ENCODE measurements at places on chromosomes 1 and 21. TPM values are rescaled to one million over a fixed set of nuclear protein-coding genes. Genes with fewer than 3 reads are reported as not detected.

DYNLT4 gene
- 0.66 TPM for total RNA-seq

RPS8 gene
- 1,913 TPM for total RNA-seq

WNT2B gene
- total RNA-seq: 1.5 TPM

RNF186 gene
- total RNA-seq: not detected

ILDR2 gene
- total RNA-seq: under 0.01 TPM

MASP2 gene
- not detected for total RNA-seq

PADI4 gene
- not detected for total RNA-seq

ZNF496 gene
- total RNA-seq: 17.7 TPM

INSRR gene
- total RNA-seq: not detected

C8B gene
- not detected for total RNA-seq

PGLYRP4 gene
- not detected for total RNA-seq

- H3K36me3 ChIP-seq: peaks cover 4% of the 10 kb centered on the region
- no peak overlapping the region for H3K27ac ChIP-seq
- DNase-seq: no peak
These were observed 65.9 kb downstream of the PIK3CD start for GRCh38 chr1:9717193-9718005.

DNA sequence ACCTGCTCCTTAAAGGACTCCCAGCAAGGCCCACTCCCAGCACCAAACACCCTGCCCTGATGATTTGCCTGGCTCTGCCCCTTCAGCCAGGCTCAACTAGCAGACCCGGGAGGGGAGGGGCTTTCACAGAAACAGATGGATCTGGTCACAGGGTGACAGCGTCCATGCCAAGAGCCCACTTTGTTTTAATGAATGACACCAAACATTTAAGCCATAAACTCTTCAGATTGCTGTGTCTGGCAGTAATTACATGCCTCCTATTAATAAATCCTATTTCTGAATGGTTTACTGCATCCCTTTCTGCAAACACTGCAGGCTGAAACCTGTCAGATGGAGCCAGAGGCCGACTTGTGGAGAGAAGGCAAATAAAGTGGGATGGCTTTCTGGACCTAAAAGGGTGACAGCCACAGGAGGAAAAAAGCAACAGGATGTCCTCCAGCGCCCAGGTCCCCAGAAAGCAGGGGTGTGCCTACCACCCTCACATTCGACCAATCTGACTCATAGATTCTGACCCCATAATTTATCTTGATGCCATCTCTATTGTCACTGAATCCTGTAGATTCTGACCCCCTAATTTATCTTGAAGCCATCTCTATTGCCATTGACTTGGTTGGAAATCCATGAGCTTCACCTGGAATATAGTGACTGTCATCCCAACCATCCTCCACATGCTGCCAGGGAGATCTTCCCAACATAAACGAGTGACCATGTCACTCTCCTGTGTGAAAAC is 200.9 kb downstream of the PLPP3 start:
- H3K4me3 ChIP-seq: no peak overlapping the region
- H3K27ac ChIP-seq: no peak overlapping the region
- no peaks in the 10 kb centered on the region for H3K27me3 ChIP-seq
- peak; percentile 12 for DNase-seq
- H3K36me3 ChIP-seq: no peaks in the 10 kb centered on the region

- H3K27me3 ChIP-seq: no peaks in the 10 kb centered on the region
- DNase-seq: peak; percentile 56
- H3K36me3 ChIP-seq: peaks cover 9% of the 10 kb centered on the region
These were observed 7.9 kb downstream of the COX20 start for GRCh38 chr1:244843148-244843978.

DNA sequence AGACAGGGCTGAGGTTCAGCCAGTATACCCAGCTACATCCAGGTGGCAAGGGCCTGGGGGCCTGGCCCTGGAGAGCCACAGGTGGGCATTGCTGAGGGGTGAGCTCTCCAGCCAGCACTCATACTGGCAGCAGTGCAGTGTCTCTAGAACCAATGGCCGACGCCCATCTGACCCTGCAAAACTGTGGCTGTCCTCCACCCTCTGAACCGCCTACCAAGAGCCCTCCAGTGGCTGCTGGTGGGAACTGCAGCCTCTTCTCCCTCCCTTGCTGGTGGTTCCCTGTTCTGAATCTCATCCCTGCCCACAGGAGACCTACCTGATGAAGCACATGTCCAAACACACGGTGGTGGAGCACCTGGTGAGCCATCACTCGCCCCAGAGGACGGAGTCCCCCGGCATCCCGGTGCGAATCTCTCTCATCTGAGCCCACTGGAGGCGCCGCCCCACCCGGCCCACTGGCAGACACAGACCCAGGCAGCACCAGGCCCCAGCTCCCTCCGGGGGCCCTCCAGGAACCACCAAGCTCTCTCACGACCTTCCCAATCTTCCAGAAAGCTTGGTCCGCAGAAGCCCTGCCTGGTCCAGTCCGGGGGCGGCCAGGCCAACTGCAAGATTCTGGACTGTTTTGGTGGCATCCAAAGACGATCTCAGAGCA is 22.1 kb downstream of the A3GALT2 start:
- no peaks in the 10 kb centered on the region for H3K27me3 ChIP-seq
- H3K36me3 ChIP-seq: peaks cover 4% of the 10 kb centered on the region
- no peak overlapping the region for H3K27ac ChIP-seq
- H3K4me1 ChIP-seq: peaks cover 10% of the 10 kb centered on the region
- DNase-seq: peak; percentile 44

DNA sequence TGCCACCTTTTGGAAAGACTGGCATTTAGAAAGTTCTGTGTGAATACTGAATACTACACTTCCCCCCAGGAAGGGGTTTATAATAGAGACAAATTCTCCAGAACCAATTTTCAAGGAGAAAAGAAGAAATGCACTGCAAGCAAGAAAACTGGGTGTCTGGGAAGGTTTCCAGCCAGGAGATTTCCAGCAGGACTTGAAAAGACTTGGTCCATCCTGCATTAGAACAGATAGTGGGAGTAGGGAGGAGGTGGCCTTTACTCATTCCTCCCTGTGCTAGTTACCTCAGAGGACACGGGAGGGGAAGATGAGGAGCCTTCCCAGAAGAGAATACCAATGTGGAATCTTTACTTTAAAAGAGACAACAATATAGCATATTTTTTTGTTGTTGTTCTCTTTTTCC is 52.4 kb downstream of the FAM78B start:
- no peaks in the 10 kb centered on the region for H3K27me3 ChIP-seq
- H3K36me3 ChIP-seq: no peaks in the 10 kb centered on the region
- H3K27ac ChIP-seq: no peak overlapping the region
- no peaks in the 10 kb centered on the region for H3K4me1 ChIP-seq

GRCh38 chr1:1433804-1434130 is 1.7 kb upstream of the VWA1 start:
- H3K27me3 ChIP-seq: no peaks in the 10 kb centered on the region
- H3K36me3 ChIP-seq: no peaks in the 10 kb centered on the region
- no peak overlapping the region for H3K4me3 ChIP-seq
- DNase-seq: no peak
- H3K4me1 ChIP-seq: peaks cover 29% of the 10 kb centered on the region

DNA sequence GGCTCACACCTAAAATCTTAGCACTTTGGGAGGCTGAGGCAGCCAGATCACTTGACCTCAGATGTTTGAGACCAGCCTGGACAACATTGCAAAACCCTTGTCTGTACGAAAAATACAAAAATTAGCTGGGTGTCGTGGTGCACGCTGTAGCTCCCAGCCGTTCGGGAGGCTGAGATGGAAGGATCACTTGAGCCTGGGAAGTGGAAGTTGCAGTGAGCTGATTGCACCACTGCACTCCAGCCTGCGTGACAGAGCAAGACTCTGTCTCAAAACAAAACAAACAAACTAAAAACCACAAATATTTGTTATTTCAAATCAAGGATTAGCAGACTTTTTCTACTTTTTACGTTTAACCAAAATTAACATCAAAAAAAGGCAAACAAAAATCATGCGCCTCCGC is 31.3 kb downstream of the INKA2 start:
- peak; percentile 68 for DNase-seq
- H3K4me3 ChIP-seq: no peak overlapping the region
- H3K27me3 ChIP-seq: no peaks in the 10 kb centered on the region
- H3K4me1 ChIP-seq: peaks cover 16% of the 10 kb centered on the region

- no peaks in the 10 kb centered on the region for H3K27me3 ChIP-seq
- no peak overlapping the region for H3K27ac ChIP-seq
- no peak for DNase-seq
- no peaks in the 10 kb centered on the region for H3K36me3 ChIP-seq
- H3K4me3 ChIP-seq: no peak overlapping the region
These were observed 25.5 kb upstream of the IL10 start for GRCh38 chr1:206797534-206798383.

DNA sequence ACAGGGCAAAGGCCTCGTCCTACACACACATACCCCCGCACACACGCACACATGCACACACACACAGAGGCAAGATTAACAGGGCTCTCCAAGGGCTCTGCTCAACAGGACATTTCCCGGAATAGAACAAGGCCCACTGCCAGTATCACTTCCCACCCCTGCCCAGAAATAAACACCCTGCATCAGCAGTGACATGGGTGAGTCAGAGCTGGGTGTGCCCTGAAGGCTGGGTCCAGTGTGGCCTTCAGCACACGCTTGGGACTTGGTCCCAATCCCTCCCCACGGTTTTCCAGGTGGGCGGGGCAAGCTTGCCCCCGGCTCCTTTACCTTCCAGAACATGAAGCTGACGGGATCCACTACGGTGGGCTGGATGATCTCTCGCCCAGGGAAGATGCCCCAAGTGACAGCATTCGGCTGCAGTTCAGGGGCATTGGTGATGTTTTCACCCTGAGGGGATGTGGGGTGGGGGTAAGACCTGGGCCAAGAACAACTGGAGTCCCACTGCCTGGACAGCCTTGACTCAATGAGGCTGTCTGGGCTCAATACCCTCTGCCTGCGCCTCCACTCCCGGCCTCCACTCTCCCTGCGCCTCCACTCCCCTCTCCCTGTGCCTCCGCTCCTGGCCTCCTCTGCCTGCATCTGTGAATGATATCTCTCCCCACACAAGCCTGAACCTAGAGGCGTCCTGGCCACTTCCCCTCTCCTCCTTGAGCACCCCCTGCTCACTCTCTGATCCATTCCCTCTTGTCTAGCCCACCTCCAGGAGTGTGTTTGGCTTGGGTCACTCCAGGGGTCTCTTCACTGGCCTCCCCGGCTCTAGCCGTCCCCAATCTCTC is 14.7 kb downstream of the MTHFR start:
- peak; percentile 97 for DNase-seq
- peak overlapping the region; percentile 25 for H3K4me3 ChIP-seq
- no peaks in the 10 kb centered on the region for H3K27me3 ChIP-seq
- H3K36me3 ChIP-seq: peaks cover 48% of the 10 kb centered on the region
- H3K4me1 ChIP-seq: peaks cover 38% of the 10 kb centered on the region

- H3K4me3 ChIP-seq: peak within 1 kb of the TSS; percentile 55
- H3K27me3 ChIP-seq: no peaks in the 10 kb centered on the region
- peaks cover 5% of the 10 kb centered on the region for H3K36me3 ChIP-seq
- H3K27ac ChIP-seq: peak within 1 kb of the TSS; percentile 48
- H3K4me1 ChIP-seq: no peaks in the 10 kb centered on the region
- DNase-seq: peak; percentile 91
These were observed at the start of gene RABIF for GRCh38 chr1:202888531-202889360. TSS of gene RABIF (minus strand) at chr1:202889149. CDS start at chr1:202889098, 51 bp downstream.

GRCh38 chr1:108747171-108747850 is 837 bp downstream of the STXBP3 start:
- peak; percentile 86 for DNase-seq
- H3K4me3 ChIP-seq: peak overlapping the region; percentile 76
- no peaks in the 10 kb centered on the region for H3K27me3 ChIP-seq
- no peaks in the 10 kb centered on the region for H3K4me1 ChIP-seq

DNA sequence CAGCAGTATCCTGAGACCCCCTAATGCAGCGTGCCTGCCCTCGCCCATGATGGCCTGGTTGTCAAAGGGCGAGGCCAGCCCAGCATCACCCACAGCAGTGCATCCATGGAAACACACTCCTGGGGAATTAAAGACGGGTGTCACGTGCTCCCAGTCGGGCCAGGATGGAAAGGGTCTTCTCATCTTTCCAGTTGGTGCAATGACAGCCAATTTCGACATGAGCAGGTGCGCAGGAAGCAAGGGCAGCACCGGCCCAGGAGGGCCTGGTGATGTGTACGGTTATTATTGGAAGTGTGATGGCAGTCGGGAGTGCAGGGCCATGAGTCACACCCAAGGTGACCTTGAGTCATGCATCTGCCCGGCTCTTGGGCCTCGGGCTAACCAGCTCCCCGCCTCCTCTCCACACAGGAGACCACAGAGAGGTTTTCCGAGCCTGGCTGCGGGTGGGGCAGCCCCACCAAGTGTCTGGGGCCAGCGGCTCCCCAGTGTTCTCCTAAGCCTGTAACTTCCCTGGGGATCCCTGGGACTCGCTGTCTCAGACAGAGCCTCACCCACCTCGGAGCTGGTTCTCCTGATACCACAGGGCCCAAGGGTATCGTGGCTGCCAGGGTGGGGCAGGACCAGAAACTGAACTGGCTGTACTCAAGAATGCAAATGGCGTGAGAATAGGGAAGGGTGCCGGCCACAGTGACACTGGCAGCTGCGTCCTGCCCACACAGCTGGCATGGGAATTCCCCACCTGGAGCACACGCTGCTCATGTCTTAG is 119.8 kb downstream of the SIK1 start:
- H3K4me1 ChIP-seq: no peaks in the 10 kb centered on the region
- no peak overlapping the region for H3K27ac ChIP-seq
- no peaks in the 10 kb centered on the region for H3K27me3 ChIP-seq
- H3K36me3 ChIP-seq: no peaks in the 10 kb centered on the region
- DNase-seq: peak; percentile 68

- H3K27me3 ChIP-seq: no peaks in the 10 kb centered on the region
- peak; percentile 58 for DNase-seq
- H3K36me3 ChIP-seq: no peaks in the 10 kb centered on the region
- no peak overlapping the region for H3K4me3 ChIP-seq
- peaks cover 4% of the 10 kb centered on the region for H3K4me1 ChIP-seq
These were observed 284.0 kb downstream of the PTPRC start for GRCh38 chr1:198922638-198923430.

DNA sequence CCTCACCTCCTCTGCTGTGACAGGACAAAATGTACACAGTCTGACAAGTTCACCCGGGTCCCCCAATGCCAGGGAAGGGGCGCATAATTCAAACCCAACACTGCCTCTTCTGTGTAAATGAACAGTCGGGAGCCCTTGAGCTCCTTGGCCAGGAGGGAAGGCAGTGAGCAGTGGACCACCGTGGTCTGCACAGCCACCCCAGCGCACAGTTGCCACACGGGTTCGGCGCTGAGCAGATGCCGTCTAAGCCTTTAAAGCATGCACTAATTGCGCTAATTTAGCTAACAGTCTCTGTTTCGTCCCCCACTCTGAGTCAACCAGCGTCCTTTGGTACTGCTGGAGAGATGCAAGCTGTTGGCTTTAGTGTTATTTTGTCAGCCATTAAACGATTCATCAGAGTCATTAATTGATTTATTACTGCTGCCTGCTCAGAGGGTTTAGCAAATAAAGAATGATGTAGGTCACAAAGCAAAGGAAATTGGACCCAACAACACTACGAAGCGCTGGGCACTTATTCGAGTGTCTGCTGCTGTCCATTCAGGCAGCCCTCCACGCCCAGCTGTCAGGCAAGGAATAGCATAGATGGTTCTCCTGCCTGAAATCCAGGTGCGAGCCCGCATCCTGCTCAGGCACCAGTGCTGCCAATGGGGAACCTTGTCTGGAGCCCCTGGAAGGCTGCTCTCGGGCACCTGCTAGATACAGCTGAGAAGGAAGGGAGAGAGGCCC is 91.5 kb downstream of the MRPL37 start:
- no peaks in the 10 kb centered on the region for H3K36me3 ChIP-seq
- no peak overlapping the region for H3K4me3 ChIP-seq
- no peak overlapping the region for H3K27ac ChIP-seq
- H3K27me3 ChIP-seq: no peaks in the 10 kb centered on the region
- DNase-seq: no peak
